Activated CD4-positive, alpha-beta T cell treated with anti-CD3 and anti-CD28 coated beads, Interleukin-2, amount 10 ng/mL, durations not matched to agents 24 days and 14 days (primary cell): ENCODE measurements at places on chromosomes 2 and 18. TPM values are rescaled to one million over a fixed set of nuclear protein-coding genes. Genes with fewer than 3 reads are reported as not detected.

DNA sequence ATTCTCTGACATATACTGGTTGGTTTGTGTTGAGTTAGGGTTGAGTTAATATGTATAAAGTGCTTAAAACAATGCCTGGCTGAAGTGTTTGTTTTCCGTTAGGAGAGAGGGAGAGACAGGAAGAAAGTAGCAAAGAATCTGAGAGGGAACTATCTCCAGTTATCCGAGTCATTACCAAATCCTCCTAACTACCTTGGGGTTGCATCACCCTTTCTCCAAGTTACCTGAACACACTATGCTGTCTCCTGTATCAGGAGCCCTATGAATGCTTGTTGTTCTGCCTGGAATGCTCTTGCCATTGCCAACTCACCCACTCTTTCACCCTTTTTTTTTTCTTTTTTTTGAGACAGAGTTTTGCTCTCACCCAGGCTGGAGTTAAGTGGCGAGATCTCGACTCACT, 47.9 kb upstream of the ITGAV start:
- no peak for DNase-seq

GRCh38 chr2:219001577-219002394, 8.6 kb upstream of the CRYBA2 start:
- DNase-seq, result no peak

GRCh38 chr2:127011796-127012195, 95.2 kb downstream of the BIN1 start:
- DNase-seq, result no peak

DNA sequence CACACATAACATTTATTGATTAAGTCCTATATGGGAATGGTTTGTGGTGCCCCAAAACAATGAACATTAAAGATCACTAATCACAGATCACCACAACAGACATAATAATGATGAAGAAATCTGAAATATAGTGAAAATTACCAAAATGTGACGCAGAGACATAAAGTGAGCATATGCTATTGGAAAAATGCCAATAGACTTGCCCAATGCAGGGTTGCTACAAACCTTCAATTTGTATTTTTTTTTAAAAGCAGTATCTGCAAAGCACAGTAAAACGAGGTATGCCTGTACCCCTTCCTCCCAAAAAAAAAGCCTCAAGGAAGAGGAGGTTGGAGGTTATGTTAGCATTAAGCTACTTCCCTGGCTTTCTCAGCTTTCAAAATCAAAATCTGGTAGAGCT, 131.1 kb downstream of the RBMS1 start:
- no peak for DNase-seq

GRCh38 chr2:42193722-42194187, 24.6 kb downstream of the EML4 start:
- no peak for DNase-seq

DNA sequence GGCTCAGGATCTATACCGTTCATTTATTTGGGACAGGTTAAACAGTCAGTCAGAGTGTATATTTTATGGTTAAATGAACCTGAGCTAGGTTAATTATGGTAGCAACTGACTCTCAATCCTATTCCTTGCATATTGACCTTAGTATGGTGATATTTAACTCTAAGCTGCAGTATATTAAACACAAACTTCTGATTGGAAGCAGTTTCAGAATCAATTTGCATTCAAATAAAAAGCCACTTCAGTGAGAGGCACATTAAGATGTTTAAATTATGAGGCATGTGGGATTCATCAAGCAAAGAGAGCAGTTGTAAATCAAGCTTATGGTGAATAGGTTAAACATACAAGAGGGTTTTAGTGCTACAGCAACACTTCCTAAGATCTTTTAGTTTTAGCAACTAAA, 40.4 kb downstream of the FRZB start:
- no peak for DNase-seq

The POTEE gene
- 1.4 and 2.0 TPM in 2 replicates for total RNA-seq

The ZNF512 gene
- total RNA-seq, result 29.0 and 32.7 TPM in 2 replicates

The STPG4 gene
- total RNA-seq, result 0.16 and 0.38 TPM in 2 replicates

GRCh38 chr2:54889053-54889452, 161.2 kb downstream of the RTN4 start:
- no peak for DNase-seq

The DSG4 gene
- total RNA-seq, result not detected in 2 replicates

The CXCR1 gene
- total RNA-seq, result not detected in 2 replicates

The ZNF892 gene
- 4.7 and 5.5 TPM in 2 replicates for total RNA-seq

DNA sequence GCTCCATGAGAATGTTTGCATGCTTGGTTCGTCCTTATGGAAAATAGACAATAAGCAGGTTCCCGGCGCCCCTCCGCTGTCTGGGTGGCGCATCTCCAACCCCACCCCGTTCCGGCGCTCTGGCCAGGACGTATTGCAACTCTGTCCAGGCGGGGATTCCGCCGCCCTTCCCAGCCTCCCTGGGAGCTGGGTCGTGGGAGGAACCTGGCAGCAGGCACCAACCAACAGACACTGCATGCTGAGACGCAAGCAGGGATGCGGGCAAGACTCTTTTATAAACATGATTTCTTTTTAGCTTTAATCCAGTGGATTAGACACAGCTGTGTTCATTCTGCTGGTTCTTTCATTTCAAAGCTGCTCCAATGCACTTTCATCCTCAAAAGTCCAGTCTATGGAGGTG, 240.2 kb downstream of the SH3BP4 start:
- DNase-seq, result no peak

The MERTK gene
- 0.57 and 0.63 TPM in 2 replicates for total RNA-seq

GRCh38 chr18:25262920-25263319, 89.0 kb downstream of the ZNF521 start:
- no peak for DNase-seq

- no peak for DNase-seq
These were observed 122.9 kb downstream of the MRO start for GRCh38 chr18:50696929-50697328.

The CYP20A1 gene
- 21.6 and 23.2 TPM in 2 replicates for total RNA-seq

- DNase-seq, result no peak
These were observed 5.7 kb downstream of the CPS1 start for GRCh38 chr2:210562091-210562490.

The GAREM2 gene
- total RNA-seq, result 7.9 and 8.2 TPM in 2 replicates

DNA sequence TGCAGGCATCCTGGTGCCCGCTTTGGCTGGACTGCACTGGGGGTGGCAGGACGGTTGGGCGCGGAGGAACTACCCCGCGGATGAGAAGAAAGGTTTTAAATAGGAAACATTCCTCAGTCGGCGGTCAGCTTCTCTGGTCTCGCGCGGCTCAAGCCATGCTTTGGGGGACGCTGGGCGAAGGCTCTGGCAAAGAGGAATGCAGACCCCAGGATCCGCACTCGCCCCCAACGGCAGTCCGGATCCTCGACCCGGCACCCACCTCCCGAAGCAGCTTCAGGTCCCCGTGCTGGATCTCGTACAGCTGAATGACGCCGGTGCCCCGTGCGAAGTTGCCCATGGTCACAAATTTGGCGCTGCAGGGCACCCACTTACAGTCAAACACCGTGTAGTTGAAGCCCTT, 686 bp upstream of the PNO1 start:
- DNase-seq, result no peak

GRCh38 chr2:143901185-143901842, 618.6 kb downstream of the ZEB2 start:
- DNase-seq, result no peak

DNA sequence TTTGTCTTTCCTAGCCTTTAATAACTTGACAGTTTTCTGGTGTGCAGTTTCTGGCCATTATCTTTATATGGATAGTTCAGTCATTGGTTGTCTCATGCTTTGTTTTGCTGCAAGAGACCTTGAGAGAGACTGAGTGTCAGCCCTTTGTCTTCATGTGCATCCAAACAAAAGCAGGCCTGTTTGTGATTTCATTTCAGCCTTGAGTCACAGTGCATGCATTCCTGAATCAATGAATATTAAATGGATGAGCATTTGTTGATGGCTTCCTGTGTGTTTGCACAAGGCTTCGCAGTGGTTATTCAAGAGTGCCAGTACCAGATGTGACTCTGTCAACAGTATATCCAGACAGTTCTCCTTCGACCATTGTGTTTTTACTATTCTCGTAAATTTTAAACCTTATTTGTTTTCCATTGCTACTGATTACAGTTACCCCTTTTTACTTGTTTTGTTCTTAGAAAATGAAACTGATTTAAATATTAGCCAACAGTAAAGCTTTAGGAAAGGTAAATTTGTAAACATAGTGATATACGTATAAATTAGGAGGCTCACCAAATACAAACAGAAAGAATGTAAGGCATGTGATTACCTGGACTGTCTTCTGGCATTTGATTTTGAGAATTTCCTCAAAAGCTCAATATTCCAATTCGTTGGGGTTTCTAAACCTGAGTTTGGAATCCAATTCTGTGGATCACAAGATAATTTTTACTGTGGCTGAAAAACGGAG, 319.8 kb downstream of the CTNNA2 start:
- DNase-seq, result no peak

DNA sequence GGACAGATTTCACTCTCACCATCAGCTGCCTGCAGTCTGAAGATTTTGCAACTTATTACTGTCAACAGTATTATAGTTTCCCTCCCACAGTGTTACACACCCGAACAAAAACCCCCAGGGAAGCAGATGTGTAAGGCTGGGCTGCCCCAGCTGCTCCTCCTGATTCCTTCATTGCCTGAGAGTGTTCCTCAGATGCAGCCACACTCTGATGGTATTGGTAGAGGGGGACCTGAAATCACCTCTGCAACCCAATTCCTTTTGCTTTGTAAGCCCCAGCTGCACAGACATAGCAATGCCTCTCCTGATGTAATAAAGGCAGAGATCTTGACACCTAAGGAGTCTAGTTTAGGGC, 1529.8 kb downstream of the RPIA start:
- no peak for DNase-seq

DNA sequence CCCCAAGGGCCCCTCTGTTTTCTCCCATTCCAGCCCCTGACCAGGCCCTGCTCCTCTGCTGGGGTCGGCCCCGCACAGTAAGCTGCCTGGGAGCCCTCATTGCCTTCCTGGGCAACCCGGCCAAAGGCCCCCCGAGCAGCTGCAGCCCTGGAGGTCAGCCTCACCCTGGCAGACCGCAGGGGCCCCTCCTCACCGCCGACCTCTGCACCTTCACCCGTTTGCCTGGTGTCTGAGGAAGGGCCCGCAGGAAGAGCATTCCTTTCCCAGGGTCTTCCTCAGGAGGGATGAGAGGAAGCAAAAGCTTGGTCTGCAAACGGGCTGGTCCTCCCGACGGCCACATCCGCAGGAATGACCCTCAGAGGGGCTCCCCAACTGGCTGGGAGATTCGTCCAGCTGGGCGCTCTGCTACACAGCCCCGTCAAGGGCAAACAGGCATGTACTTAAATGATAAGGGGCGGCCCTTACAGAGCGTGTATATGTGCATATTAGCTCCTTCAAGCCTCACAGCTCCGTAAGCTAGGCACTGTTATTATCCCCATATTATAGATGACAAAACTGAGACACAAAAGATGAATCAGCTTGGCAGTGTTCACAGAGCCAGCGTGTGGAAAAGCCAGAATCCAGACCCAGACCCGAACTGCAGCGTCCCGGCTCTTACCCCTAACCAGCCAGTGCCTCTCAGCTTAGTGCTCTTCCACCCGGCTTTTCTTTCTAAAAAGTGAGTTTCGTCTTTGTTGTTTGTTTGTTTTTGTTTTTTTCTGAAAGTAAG, 52.8 kb downstream of the SLC4A1AP start:
- no peak for DNase-seq

The ALLC gene
- not detected in 2 replicates for total RNA-seq

The KCNG3 gene
- 0.12 and 0.26 TPM in 2 replicates for total RNA-seq
